LNCaP clone FGC (cell line): ENCODE measurements at places on chromosomes 5 and 9.

GRCh38 chr9:84971571-84971970 lies 302.0 kb downstream of the NTRK2 start:
- DNase-seq = no peak

DNA sequence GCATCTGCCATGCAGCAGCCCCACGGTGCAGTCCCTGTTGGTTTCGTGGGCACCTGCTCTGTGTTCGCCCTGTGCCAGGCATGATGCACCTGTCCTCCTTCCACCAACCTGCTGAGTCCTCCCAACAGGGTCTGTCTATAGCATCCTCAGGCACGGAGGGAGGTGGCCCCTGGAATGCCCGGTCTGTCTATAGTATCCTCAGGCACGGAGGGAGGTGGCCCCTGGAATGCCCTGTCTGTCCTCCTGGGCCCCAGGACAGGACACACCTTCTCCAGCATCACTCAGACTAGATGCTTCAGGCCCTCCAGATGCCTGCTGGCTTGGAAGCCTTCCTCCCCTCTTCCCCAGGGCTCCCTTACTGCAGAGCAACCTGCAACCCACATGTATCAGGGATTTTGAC lies 9.9 kb upstream of the PHYHD1 start:
- DNase-seq = no peak

DNA sequence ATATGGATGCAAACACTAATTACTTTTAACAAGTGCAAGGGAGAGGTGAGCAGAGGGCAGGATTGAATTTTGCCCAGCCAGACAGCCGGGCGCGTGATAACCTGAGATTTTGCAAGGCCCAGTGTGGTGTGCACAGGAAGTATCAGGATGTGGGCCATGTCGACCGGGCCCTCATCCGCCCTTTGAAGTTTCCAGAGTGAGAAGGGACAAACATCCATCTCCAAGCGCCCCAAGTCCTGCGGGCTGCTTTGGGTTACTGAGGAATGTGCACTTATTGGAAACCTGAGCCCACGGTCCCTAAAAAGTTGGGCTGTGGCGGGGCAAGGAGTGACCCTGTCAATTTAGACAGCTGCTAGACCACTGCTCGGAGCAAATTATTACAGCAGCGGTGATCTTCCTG lies 272.2 kb upstream of the IRX2 start:
- no peak for DNase-seq

DNA sequence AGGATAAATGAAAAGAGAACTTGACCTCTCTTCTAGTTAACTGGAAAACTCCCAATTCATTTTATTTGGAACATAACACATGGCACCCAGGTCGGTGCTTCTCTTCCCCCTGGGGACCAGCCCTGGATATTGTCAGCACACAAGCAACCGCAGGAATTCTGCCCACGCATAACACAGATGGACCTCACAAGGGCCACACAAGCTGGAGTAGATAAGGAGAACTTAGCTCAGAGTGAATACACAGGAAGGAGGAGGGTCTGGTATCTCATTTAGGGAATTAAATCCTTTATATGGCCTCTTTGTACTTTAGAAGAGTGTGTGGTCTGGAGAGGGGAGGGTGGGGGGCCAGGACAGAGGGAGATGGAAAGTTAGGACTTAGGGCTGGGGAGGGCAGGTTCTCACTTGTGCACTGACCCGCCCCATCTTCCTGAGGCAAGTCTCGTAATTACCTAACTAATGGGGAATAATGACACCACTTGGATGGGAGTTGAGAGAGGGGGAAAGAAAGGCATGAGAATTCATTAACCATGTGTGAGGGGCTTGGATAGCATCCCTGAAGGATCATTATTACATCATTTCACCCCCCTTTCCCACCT lies 341.2 kb upstream of the WWC1 start:
- no peak for DNase-seq

DNA sequence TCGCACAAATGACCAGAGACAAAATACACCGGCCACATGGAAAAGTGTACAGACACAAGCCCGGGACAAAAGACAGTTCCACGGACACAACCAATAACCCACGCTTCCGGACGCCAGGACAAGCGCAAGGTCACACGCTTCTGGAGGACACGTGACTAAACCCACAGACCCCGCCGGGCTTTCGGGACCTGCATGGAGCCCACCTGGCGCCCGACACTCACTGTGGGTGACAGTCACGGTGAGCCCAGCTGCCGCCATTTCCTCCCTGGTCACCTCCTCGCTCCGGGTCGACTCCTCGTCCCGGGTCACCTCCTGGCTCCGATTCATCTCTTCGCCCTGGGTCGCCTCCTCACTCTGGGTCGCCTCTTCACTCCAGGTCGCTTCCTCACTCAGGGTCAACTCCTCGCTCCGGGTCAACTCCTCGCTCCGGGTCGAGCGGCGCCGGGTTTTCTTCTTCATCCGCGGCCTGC lies 470 bp downstream of the BAG1 start:
- no peak for DNase-seq

DNA sequence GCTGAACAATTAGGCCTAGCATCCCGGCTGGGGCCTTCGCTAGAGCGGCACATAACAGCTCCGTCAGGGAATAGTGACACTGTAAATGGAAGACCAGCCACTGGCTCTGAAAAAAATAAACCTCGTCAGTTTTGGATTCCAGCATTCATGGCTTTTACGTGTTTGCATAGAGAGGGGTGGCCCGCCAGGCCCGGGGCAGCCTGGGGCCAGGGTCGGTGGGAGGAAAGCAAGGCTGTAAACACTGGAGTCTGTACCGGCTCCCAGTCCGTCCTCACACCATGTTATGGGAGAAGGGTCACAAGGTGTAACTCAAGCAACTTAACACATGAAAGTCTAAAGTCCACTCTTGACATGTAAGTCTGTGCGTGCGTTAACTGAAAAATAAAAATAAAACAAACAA lies 11.2 kb downstream of the CCNI2 start:
- DNase-seq = no peak

- DNase-seq = no peak
Measured at GRCh38 chr5:138245717-138246116, 28.7 kb downstream of the GFRA3 start.

DNA sequence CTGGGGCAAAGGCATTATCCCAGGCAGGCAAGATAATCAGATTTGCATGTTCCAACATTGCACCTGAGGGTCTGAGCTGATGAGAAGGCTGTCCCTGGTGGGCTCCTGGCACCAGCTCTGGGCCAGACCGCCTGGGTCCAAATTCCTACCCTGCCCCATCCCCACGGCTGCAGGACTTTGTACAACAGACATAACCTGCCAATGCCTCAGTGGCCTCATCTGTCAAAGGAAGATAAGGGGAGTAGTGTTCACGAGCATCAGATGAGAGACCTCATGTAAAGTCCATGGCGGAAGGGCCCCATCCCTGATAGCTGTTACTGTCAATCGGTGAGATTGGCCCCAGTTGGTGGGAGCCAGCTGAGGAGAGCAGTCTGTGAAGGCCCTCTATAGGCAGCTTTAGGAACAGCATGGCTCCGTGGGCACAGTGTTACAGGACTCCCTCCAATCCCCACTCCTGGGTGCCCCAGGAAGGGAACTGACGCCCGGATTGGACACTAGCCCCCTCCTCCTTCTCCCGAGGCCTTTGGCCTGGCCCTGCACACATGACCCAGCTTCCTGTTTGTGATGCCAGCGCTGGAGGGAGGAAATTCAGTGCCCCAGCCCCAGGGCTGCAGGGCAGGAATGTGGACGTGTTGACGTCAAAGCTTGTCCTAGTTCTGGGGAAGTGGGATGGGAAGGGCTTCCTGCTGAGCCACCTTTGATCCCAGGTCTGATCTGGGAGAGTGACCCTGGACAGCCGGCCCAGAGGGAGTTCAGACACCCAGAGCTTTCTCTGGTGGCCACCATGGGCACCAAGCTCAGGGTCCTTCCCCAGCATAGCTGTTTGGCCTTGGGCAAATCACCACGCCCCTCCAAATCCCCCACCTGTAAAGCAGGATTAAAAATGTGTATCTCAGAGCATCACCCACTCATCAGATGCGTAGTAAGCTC lies 56.2 kb downstream of the DUSP1 start:
- peak; percentile 22 for DNase-seq

GRCh38 chr9:135592625-135593024 lies 31.1 kb downstream of the PAEP start:
- no peak for DNase-seq

GRCh38 chr5:159735749-159736660 lies 180.3 kb upstream of the ADRA1B start:
- DNase-seq = no peak

DNA sequence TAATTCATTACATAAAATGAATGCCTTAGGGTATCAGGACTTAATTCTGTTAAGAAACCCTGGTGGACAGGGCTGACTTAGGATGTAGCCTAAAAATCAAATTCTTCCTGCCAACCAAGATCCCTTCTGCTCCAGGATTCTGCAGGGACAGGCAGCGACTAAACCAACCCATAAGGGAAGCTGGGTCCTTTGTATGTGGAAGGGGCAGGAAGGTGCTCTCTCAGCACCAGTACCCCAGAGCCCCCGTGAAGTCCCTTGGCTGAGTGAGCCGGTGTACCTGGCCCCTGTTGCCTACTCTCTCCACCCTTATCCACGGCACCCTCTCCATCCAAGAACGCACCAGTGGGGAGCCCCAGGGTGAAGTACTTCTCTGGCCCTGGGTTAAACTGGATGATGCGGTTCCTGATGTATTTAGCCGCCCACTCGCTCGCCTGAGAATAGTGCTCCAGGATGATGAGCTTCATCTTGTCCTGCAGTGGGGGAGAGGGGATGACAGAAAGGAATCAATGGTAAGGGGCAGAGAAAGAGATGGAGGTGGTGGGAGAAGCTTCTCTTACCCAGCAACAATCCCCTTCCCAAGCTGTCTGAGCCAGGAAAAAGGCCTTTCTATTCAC lies 1.1 kb downstream of the GNPDA1 start:
- DNase-seq = no peak

GRCh38 chr5:108739376-108739775 lies 8.3 kb upstream of the FER start:
- no peak for DNase-seq

DNA sequence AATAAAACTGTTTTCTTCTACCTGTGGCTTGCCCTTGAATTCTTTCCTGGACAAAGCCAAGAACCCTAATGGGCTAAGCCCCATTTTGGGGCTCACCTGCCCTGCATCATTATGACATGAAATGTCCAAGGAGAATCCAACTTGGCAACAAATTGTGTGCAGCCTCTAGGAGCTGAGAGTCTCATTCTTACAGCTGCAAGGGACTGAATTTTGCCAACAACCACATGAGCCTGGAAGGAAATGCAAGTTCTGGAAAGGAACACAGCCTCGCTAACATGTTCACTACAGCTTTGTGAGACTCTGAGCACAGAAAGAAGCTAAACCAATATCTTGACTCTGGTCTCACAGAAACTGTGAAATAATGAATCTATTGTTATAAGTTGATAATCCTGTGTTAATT lies 94.8 kb upstream of the CDH12 start:
- no peak for DNase-seq

DNA sequence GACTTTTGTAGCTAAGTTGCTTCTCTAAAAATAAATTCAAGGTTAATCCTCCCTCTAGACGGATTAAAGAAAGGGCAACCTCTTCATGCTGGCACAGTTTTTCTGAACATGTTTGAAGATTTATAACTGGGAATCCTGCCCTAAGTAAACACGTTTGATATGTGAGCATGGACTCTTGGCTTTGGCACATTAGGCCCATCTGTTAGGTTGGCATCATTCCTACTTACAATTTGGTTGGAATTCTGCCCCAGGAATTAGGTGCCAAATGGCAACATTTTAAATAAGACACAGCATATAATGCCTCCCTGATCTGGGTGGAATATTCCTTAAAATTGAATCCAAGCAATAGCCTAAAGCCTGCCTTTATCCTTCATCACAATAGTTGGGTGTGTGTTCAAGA lies 372.3 kb upstream of the CDH18 start:
- DNase-seq = peak; percentile 71

DNA sequence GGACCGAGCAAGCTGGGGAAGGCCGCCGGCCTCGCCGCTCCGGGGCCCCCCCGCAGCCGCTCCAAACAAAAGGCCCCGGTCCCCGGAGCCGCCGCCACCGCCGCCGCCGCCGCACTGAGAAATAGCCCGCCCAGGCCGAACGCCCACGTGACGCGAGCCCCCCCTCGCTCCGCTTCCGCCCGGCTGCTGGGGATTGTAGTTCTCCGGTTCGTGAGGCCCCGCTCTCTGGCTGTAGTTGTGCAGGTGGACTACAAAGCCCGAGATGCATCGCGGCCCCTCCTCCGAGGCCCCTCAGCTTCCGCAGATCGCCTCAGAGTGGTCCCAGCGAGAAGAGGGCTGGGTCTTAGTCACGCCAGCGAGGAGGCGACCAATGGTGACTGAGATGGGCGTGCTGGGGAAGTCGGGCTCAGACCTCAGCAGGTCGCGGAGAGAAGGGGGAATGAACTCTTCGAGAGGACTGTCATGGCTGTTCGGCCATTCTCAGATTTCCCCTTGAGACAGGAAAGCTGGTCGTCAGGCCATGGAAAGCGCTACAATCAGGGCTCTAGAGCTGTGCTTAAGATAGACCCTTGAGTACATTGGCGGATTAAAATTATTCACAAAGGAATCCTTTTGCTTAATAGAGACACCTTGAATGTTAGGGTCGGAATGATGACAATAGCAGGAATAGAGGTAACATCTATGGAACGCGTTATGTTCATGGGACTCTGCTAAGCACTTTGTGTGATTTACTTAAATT lies 489 bp upstream of the PANK3 start:
- DNase-seq = peak; percentile 98

DNA sequence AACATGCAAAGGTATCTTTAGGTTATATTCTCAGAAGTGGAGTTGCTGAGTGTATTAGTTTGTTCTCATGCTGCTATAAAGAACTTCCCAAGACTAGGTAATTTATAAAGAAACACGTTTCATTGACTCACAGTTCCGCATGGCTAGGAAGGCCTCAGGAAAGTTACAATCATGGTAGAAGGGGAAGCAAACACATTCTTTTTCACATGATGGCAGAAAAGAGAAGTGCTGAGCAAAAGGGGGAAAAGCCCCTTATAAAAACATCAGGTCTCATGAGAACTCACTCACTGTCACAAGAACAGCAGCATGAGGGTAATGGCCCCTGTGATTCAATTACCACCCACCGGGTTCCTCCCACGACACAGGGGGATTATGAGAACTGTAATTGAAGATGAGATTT lies 163.6 kb upstream of the PRLR start:
- DNase-seq = no peak

DNA sequence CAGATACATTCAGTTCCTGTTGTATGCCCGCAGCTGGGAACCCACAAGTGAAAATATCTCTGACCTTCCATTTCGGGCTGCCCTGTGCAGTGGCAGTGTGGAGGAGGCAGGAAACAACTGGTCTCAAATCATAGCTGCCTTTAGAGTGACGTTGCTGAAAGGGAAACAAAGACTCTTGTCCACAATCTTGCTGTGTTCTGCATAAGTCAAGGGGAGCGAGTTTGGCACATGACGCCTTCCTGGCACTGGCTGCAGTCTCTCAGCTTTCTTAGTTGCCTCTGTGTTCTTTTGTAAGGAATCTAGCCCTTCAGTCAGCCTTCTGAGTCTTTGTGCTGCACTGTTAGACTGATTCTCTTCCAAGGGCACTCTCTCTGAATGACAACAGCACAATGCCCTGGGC lies 24.0 kb downstream of the ADAMTS16 start:
- DNase-seq = no peak

- DNase-seq = no peak
Measured at GRCh38 chr9:98790842-98791607, 5.3 kb downstream of the ANKS6 start.
